GM04503 (cell line): ENCODE measurements at places on chromosomes 5 and 9.
A peak's percentile ranks its signal among the peaks of the same experiment; 100 is the strongest.

DNA sequence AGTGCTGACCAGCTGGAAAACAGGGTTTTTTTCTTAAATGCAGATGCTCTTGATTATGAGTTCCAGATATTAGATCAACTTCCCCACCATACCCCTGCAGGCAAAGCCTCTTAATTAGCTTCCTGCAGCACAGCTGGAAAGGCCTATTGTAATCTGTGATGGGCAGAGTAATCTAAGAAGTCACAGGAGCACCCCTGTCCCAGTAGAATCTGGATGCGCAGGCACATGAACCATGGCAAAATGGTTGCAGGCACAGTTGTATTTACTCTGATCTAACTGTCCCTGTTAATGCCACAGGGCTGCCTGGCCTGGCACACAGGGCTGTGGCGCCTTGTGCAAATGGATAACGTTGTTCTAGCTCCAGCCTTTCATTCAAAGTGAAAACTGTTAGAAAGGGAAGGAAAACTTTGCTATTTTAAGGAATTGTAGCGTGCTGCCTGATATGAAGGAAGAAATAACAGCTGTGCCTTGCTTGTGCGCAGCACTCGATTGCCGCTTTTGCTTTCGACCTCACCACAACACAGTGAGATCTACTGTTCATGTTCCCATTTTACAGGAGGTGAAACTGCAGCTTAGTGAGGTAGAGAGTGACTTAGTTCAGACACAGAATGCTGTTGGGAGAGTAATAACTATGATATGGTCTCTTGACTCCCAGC lies 2.3 kb downstream of the TGFBI start:
- DNase-seq, result no peak

- DNase-seq, result no peak
These were observed 192.8 kb downstream of the MED10 start for GRCh38 chr5:6185574-6185973.

DNA sequence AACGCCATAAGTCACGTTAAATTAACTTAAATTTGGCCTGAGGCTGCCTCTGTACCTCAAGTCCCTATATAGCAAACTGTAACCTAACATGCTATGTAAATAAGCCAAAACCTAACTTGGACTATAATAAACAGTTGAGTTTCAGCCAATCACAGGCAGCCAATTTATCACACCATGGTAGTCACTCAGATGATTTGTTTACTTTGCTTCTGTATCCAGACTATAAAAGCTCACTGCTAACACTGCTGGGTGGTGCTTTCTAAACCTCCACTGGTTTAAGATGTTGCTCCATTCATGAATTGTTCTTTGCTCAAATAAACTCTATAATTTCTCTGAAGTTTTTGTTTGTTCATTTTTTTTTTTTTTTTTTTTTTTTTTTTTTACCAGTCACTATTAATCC lies 62.8 kb downstream of the TRPM3 start:
- no peak for DNase-seq

- DNase-seq, result no peak
These were observed 28.5 kb downstream of the IL6ST start for GRCh38 chr5:55966284-55966683.

DNA sequence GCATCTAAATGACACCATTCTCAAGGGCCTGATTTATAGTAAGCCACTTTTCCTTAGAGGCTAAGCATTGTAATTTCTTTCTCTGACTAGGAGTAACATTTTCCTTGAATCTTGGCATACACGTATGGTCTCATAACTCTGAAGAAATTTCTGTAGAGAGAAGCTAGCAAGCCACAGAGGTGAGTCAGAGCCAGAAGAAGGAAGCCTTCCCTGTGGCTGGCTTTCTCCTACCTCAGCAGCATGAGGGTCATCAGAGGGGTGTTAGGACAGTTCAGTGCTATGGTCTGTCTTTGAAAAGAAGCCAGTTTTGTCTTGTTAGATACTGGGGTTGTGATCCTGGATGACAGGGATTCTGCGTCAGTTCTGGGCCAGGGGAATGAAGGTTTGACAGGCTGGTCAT lies 3.2 kb downstream of the SNX30 start:
- DNase-seq, result peak; percentile 63

- DNase-seq, result no peak
These were observed 173.3 kb upstream of the HMHB1 start for GRCh38 chr5:143638654-143639053.

DNA sequence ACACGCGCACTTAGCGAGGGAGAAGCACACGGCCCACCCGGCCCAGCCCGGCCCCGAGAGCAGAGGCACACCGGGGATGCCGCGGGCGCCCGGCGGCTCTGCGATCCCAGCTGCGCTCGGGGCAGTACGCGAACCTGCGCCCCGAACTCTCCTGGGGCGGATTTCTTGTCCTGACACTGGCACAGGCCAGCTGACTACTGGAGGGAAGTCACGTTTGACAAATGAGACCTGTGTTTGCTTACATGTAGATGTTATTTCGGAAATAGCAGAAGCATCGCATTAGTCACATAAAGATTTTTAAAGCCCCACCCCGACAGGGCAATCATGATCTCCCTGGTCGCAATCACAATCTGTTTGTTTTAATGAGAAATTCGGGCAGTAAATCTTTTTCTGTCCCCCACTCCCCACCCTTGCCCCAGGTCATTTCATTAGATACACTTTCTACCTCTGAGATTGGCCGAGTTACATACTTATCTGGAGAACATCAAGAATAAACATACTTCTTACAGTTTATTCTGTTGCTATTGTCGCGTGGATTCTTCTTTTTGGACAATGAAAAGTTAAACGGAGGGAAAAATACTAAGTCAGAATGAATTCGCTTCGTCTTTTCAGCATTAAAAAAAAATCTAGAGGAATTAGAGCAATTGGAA lies 518.9 kb downstream of the CTNND2 start:
- no peak for DNase-seq

GRCh38 chr5:135386886-135387628 lies 12.0 kb downstream of the MACROH2A1 start:
- peak; percentile 67 for DNase-seq

GRCh38 chr9:121688681-121689080 lies 37.2 kb downstream of the DAB2IP start:
- DNase-seq, result no peak

GRCh38 chr9:120387257-120388002 lies 192.5 kb downstream of the CDK5RAP2 start:
- DNase-seq, result no peak

- DNase-seq, result no peak
These were observed 4.7 kb downstream of the ABCA1 start for GRCh38 chr9:104923289-104923688.

GRCh38 chr5:179430193-179431175 lies 85.2 kb upstream of the ADAMTS2 start:
- no peak for DNase-seq

- no peak for DNase-seq
These were observed 96.3 kb upstream of the EQTN start for GRCh38 chr9:27393054-27393846.

DNA sequence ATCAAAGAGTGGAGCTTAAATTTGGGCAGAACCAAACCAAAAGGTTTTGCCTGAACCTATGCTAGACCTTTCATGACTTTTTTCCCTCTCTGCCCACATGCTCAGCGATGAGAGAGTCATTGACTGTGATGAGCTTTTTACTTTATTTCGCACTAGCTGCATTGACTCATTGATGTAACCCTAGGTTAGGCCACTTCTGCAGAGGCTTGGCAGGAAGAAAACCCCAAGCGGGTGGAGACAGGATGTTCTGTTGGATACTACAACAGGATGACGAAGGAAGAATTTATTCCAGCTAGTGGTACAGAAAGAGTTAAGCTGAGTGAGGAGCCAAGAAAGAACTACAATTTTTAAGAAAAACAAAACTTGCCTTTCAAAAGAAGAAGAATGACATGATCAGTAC lies 18.4 kb downstream of the AGXT2 start:
- no peak for DNase-seq

GRCh38 chr5:170342153-170342725 lies 44.7 kb upstream of the LCP2 start:
- DNase-seq, result no peak

- no peak for DNase-seq
These were observed 11.5 kb upstream of the FAF2 start for GRCh38 chr5:176436656-176437055.

DNA sequence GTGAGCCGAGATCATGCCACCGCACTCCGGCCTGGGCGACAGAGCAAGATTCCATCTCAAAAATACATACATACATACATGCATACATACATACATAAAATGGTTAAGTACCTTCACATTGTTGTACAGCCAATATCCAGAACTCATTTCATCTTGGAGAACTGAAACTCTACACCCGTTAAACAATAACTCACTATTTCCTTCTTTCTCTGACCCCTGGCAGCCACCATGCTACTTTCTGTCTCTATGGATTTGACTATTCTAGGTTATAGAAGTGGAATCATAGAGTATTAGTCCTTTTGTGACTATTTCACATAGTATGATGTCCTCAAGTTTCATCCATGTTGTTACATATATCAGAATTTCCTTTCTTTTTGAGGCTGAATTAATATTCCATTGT lies 9.6 kb upstream of the KIF27 start:
- DNase-seq, result no peak

DNA sequence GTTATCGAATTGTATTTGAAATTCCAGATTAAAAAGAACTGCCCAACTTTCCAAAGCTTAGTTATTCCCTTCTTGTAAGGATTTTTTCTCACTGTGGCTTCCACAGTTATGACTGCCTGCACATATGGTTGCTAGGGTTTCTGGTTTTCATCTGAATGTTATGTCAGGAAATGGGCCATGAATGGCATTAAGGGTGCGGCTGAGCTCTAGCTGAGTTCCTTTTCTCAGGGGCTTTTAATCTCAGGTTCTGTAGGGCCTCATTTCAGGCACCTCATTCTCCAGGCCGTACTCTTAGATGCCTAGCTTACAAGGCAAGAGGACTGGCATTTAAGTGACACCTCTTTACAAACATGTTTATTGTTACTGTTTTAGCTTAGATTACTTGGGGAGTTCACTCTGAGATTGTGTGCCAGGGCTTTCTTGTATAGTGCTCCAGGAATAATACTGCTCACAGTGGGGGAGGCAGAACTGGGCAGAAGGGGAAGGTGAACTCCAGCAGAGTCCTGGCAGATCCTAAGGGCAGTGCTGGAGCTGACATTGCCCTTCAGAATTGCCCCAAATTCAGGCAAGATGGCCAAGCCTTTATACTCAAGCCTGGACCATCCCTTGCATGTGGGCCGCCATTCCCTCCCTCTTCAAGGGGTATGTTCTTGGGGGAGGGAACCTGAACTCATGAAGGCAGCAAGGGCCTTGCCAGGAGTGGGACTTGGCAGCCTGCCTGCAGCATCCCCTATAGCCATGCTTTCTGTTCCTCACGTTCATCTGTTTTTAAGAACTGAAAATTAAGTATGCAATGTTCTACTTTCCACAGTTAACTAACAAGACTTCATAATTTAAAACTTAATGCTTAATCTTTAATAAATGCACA lies 111.5 kb downstream of the KDM4C start:
- DNase-seq, result no peak

- DNase-seq, result no peak
These were observed 170.6 kb upstream of the RFX3 start for GRCh38 chr9:3696368-3696767.

GRCh38 chr9:114431770-114432169 lies 44.0 kb upstream of the AKNA start:
- no peak for DNase-seq

DNA sequence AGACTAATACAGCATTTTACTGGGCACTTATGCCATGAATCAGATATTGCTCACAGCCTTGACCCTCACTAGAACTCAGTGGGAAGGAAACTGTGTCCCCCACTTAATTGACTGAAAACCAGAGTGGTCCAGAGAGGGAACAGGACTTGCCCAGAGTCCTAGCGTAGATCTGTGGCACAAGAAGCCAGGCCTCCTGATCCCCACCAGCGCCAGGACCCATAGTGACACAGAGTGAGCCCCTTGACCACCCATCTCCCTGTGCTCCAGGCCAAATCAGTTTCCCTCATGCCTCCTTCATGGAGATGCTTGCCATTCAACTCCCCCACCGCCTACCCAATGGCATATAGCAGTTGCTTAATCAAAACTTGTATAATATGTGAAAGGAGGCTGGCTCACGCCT lies 8.3 kb downstream of the KIF12 start:
- no peak for DNase-seq

DNA sequence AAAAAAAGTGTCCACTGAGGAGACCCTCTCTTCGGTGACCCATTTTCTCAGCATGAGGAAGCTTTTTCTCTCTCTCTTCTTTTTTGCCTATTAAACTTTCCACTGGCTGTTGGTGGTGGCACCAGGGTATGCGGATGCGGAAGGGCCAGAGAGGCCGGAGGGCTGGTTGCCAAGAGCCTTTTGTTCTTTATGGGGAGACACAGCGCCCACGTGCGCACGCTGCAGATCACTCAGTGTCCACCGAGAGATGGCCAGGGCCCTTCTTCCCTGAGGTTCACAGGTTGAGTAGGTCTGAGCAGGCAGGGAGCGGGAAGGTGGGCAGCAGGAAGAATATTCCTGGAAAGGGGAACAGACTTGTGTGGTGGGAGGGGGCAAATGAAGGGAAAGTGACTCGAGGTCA lies 69.1 kb downstream of the STK10 start:
- no peak for DNase-seq

DNA sequence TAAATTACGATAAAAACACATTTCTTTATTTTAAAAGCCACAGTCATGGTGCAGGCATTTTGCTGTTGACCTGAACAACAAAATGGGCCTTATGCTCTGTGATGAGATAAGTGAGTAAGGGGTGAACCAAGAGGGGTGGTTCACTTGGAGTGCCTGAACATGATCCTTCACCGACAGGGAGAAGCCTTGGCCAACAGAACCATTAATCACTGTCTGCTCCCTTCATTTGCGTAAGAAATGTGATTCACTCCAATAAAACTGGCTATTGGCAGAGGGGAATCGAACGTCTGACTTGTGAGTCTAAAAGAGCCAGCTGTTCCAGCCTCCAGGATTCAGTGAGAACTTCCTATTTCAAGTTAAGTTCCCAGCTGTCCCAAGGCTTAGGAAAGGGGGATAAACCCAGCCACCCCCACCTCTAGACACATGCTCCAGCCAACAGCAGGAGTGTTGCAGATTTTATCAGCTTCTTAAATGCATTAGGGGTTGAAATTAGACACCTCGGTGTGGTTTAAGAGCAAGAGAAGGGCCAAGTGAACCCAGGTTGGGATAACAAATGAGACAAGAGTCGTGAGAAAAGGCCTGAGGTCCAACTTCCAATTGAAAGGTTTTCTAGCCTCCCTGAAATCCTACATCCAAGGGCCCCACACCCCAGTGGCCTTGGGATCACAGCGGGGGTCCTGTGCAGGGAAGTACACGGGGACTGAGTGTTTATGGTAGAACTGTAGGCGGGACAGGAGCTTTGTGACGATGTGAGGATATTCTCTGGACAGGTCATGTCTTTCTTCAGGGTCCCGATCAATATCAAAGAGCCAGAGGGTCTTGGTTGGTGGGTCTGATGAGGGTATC lies 131.4 kb upstream of the LHFPL2 start:
- no peak for DNase-seq

- no peak for DNase-seq
These were observed 43.5 kb upstream of the RASGRF2 start for GRCh38 chr5:80916676-80917075.

DNA sequence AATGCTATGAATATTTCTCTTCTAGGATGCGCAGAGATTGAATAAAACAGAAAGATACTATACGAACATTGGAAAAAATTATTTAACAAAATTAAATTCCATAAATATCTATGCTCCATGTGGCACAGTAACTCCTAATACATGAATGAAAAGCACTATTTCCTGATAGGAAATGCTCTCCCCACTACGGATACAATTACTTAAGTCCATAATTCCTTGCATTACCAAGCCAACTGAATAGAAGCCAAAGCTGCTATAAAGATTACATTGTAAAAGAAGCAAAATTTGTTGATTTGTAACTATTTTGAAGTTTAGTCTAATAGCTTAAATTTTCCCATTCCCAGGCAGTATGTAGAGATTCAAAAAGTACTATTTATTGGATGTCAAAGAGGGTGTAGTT lies 61.8 kb upstream of the SNX2 start:
- DNase-seq, result no peak
